Fibroblast of lung (primary cell): ENCODE measurements at places on chromosomes 3 and 15. TPM values are rescaled to one million over a fixed set of nuclear protein-coding genes. Genes with fewer than 3 reads are reported as not detected.
A peak's percentile ranks its signal among the peaks of the same experiment; 100 is the strongest.

The FANCD2 gene
- total RNA-seq: 2.1 and 7.1 TPM in 2 replicates

- DNase-seq: peak; percentile 89
Measured at GRCh38 chr3:42148982-42149432, 57.9 kb downstream of the TRAK1 start.

GRCh38 chr15:68281008-68281407 lies 3.5 kb downstream of the FEM1B start:
- DNase-seq: no peak

- DNase-seq: peak; percentile 36
Measured at GRCh38 chr3:168220556-168220955, 124.8 kb upstream of the GOLIM4 start.

DNA sequence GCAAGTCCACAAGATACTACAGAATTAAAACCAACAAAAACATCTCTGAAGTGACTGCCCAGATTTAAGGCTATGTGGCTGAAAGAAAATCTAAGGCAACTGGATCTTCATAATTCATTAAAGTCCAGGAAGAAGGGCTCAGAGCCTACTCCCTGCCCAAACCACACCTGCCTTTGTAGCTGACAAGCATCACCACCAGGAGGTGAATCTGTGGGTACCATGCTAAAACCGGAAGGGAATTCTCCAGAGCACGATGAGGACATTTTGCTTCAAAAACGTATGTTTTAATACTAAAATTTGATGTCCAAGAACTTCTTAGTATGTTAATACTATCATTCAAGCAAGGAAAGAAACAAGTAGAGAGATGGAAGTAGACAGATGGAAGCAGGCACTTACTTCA lies 495.9 kb upstream of the NECTIN3 start:
- DNase-seq: no peak

- DNase-seq: no peak
Measured at GRCh38 chr3:73259856-73260255, 198.4 kb downstream of the EBLN2 start.
